ENCODE measurements at places on chromosomes 4 and X.
A peak's percentile ranks its signal among the peaks of the same experiment; 100 is the strongest.

DNA sequence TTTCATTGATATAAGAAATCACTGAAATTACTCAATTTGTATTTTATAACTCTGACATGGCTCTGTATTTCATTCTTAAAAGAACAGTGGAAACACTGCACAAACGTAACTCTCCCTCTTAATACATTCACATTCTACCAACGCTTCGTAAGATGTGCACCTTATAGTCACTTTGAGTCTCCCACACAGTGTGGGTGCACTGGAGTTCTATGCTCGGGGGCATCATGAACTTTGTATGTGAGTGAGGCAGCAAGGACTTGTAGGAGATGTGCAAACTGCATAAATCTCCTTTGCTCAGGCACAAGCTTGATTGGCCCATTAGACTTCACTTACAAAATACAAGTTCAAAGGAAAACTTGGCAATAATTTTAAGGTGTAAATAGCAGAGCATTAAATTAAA, 2385.0 kb upstream of the TENM3 start:
- no peak for DNase-seq

DNA sequence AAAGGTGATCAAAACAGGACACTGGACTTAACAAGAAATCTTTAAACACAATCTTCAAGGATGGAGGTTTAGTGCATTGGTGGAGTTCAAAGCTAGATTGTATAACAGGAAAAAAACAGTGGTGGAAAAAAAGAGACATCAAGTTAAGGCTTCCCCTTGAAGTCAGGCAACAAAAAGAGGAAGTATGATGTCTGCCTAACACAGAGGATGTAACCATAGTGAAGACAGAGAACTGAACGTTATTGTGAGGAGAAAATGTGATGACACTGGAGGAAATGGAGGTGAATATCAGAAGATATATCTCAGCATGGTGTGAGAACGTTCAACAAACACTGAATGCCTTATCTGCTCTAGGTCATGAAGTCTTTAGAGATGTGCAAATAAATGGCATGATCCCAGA, 192.4 kb upstream of the AR start:
- no peak for DNase-seq

- peak; percentile 62 for DNase-seq
Observed at GRCh38 chr4:186932631-186933187, 209.1 kb upstream of the FAT1 start.

GRCh38 chr4:155684892-155685541, 18.4 kb downstream of the GUCY1A1 start:
- no peak for DNase-seq

DNA sequence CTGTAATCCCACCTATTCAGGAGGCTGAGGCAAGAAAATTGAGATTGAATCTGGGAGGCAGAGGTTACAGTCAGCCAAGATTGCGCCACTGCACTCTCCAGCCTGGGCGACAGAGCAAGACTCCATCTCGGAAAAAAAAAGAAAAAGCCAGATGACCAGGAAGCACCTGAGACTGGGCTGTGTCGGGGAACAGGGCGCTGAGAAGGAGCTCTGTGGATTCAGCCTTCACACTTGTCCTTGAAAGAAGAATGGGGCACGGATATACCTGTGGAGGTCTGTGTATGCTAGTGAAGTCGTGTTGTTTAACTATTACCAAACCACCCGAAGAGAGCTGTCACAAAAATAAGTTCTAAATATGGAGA, 39.3 kb upstream of the TADA2B start:
- no peak for DNase-seq

DNA sequence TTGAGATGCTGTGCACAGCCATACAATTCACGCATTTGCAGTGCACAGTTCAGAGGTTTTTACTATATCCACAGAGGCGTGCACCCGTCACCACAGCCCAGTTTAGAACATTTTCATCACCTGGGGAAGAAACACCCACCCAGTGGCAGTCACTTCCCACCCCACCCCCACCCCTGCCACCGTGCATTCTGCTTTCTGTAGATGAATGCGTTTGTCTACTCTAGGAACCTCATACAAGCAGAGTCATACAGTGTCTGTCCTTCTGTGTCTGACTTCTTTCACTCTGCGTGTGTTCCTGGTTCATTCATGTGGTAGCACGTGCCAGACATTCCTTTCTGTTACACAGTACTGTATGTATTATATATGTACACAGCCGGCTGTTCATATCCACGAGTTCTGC, 122.8 kb downstream of the TBL1X start:
- DNase-seq, result no peak

GRCh38 chr4:164501074-164501473, 252.9 kb upstream of the SMIM31 start:
- DNase-seq, result no peak

DNA sequence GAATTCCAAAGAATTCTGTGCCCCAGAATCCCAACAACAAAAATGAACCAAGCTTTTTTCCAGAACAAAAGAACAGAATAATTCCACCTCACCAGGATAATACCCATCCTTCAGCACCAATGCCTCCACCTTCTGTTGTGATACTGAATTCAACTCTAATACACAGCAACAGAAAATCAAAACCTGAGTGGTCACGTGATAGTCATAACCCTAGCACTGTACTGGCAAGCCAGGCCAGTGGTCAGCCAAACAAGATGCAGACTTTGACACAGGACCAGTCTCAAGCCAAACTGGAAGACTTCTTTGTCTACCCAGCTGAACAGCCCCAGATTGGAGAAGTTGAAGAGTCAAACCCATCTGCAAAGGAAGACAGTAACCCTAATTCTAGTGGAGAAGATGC, 161.6 kb downstream of the AFF2 start:
- no peak for DNase-seq

GRCh38 chrX:154840856-154841255, 6.4 kb upstream of the SMIM9 start:
- DNase-seq, result peak; percentile 67

DNA sequence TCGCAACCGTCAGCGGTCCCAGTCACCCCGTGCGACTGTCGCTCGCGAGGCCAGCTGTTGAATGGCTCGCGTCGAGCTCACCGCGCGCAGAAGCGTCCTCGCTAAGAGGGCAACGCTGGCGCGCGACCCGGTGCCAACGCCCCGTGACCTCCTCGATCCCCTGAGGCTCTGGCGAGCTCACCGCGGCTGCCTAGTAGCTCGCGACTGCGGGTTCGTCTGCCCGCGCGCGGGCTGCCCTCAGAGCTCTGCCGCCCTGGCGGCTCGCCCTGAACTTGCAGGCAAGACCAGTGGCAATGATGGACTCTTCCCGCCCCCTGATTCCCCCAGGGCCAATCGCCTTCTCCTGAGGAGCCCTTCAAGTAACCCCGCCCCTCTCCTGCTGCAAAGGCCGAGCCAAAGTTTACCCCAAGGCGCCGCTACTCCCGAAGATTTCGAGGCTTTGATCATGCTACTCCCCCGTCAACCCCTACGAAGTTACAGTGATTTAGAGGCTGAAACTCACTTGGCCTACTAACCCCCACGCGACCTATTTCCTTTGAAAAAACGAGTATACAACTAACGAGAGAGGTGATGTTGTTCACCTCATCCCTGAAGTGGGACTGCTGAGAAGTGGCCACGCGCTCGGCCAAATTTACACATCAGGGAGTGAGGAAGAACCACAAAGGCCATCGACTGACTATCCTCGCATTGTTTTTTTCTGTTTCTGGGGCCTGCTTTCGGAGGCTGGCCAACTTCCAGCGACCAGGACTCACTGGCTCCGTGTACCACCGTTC, 37.5 kb downstream of the PGRMC1 start:
- no peak for DNase-seq

- peak; percentile 2 for DNase-seq
Observed at GRCh38 chrX:100409610-100410590, at the start of gene PCDH19. PCDH19 (minus strand) TSS chrX:100410273; CDS start chrX:100408597, 1,676 bp downstream.

- no peak for DNase-seq
Observed at GRCh38 chr4:68447201-68447600, at the start of gene TMPRSS11E. TMPRSS11E (plus strand) TSS chr4:68447463; CDS start chr4:68447513, 50 bp downstream.

- DNase-seq, result no peak
Observed at GRCh38 chrX:106039920-106040319, 1.4 kb upstream of the SERPINA7 start.

- peak; percentile 43 for DNase-seq
Observed at GRCh38 chr4:15003401-15003890, 1.2 kb downstream of the CPEB2 start.

DNA sequence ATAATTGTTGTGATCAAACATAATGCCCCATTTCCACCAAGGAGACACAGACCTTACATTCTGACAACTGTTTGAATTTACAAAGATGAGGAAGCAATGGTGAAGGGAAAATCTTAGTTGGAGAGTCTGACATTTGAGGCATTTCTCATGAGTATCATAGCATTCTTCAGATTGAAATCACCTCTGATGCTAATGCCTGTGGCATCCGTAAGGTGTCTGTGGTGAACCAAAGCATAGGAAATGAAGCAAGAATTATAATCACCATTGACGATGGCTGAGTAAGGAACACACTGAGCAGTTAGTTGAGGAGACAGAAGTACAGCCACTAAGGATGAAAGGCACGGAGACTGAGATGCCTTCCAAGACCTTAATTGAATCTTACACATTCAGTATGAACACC, 575.7 kb downstream of the TRIML1 start:
- DNase-seq, result peak; percentile 53

GRCh38 chr4:94527556-94528233, 76.0 kb downstream of the PDLIM5 start:
- no peak for DNase-seq

GRCh38 chr4:147078362-147078761, 132.7 kb upstream of the TTC29 start:
- no peak for DNase-seq

- no peak for DNase-seq
Observed at GRCh38 chr4:149101649-149102048, 659.4 kb upstream of the NR3C2 start.

DNA sequence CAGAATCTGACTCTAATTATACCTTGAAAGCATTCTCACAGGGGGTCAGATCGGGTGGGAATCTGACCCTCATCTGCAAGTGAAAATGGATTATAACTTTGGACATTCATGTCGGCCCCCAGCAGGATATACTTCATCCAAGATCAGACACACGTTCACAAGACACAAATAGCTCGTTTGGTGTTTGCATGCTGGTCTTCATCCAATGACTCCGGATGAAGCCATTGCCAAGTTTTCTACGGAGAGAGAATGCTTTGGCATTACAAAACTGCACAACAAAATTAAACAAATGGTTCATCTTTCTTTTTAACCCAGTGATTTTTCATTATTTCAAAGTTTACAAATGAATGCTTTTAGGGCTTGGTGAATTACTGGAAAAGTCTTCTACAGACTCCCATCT, 105.5 kb downstream of the MID1 start:
- no peak for DNase-seq

- no peak for DNase-seq
Observed at GRCh38 chr4:621296-622070, 3.9 kb upstream of the PDE6B start.

DNA sequence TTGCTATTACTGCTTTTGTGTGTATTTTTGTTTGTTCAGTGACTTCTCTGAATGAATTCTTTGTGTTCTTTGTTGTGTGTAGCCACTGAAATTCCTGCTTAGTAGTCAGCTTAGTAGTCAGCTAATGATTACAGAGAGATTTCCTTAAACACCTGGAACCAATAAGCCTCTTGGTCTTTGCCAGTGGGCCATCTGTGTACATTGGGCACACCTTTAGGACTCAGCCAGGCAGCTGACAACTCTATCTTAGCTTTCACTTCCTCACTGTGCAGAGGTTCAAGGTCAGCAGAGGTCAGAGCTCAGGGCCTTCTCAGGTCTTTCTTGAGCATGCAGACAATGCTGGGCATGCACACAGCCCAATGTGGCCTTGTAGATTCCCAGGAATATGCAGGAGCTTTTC, 59.3 kb downstream of the RWDD4 start:
- no peak for DNase-seq

- no peak for DNase-seq
Observed at GRCh38 chr4:91611782-91612181, 692.0 kb upstream of the GRID2 start.

- no peak for DNase-seq
Observed at GRCh38 chrX:71420686-71421085, 54.5 kb downstream of the TAF1 start.

- DNase-seq, result no peak
Observed at GRCh38 chr4:140180577-140180976, 26.6 kb upstream of the MAML3 start.

GRCh38 chrX:24741330-24741729, 47.6 kb downstream of the POLA1 start:
- no peak for DNase-seq

GRCh38 chrX:32533848-32534247, 677.5 kb downstream of the DMD start:
- DNase-seq, result no peak

DNA sequence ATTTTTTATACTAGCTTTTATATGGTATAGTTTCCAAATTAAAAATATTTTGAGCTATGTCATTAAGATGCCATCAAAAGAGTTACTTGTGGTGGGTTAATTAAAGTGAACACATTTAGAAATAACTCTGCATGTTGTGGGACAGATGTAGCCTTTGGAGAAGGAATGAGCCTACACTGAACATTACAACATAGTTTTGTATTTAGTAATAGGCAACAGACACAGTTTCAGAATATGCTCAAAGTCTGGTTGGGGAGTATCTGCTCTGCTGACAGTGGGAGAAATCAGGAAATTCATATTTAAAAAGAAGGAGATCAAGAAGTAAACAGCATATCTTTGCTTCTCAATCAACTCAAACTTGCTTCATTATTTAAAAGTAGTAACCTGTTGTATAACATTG, 23.7 kb downstream of the EMCN start:
- DNase-seq, result no peak

DNA sequence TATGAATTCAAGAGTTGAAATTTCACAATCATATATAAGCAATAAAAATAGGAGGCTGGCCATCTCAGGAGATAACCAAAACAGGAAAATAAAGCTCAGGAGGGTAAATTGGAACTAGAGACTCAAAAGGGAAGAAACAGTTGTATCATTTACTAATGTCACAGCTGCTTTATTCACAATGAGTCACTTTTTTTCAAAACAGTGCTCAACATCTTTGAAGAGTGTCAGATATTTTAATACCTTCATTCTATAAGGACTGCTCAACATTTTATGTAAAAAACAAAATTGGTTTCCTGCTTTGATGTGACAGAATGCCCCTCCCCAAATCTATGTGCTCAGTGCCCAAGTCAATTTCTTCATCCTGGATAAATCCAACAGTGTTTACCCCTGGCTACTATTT, 97.7 kb downstream of the DDX60 start:
- DNase-seq, result peak; percentile 44

Measured in ELR (cell line).